LNCaP clone FGC (cell line): ENCODE measurements at places on chromosomes 4 and X.

DNA sequence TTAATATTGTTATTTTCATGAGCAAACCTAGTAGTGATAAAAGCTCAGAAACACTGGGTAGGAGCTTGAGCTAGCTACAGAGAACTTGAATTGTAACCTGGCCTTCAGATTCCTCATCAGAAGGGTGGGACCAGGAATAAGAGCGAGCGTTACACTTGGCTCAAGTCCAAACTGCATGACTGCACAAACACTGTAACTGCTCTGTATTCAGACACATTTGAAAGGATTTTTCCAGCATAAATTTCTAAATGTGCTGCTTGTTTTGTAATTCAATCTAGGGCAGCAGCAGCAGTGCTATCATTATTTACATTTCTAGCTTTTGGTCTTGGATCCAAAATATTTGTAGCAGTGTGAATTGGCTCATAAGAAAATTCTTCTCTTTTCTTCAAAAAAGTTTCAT, 133.0 kb upstream of the TMLHE start:
- DNase-seq: no peak

GRCh38 chr4:86977621-86978184, 42.9 kb downstream of the AFF1 start:
- no peak for DNase-seq

GRCh38 chr4:119765469-119765868, 136.9 kb upstream of the PDE5A start:
- DNase-seq: no peak

GRCh38 chr4:176034499-176034898, 31.1 kb upstream of the WDR17 start:
- DNase-seq: peak; percentile 15

DNA sequence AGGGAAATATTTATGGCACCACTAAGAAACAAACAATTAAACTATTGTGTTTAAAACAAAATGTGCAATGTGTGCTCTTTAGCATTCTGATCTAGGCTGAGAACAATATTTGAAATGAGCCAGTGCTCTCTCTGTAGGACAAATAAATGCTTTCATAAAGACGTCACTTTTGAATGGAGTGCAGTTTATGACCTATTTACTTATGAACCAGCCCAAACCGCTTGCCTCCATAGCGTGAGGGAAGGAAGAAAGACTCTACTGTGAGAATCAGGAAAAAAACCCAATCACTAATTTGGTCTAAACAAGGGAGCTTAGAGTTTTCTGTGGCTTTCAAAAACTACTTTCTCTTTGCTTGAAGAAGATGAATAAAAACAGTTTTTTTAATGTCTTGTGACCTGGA, 39.4 kb downstream of the SAT1 start:
- peak; percentile 66 for DNase-seq

DNA sequence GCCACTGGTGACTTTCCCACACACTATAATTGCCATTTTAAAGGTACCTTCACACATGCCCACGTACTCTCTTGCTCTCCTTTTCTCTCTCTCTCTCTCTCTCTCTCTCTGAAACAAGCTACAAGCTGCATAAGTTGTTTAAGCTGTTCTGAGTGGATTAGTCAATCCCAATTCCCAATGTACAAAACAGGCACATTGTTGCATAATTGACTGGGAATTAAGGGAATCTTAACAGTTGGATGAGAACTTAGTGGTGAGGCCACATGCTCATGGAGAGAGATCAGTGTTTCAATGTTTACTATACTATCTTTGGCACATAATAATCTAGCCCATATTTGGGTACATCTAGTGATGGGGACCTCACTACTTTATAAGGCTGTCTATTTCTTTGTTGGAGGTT, 123.3 kb downstream of the ARHGEF9 start:
- DNase-seq: no peak

GRCh38 chr4:38462367-38463055, 201.5 kb upstream of the KLF3 start:
- DNase-seq: no peak

GRCh38 chrX:150036181-150036580, 97.9 kb upstream of the EOLA2 start:
- peak; percentile 39 for DNase-seq

- no peak for DNase-seq
Observed at GRCh38 chr4:86944964-86945781, 10.4 kb downstream of the AFF1 start.

DNA sequence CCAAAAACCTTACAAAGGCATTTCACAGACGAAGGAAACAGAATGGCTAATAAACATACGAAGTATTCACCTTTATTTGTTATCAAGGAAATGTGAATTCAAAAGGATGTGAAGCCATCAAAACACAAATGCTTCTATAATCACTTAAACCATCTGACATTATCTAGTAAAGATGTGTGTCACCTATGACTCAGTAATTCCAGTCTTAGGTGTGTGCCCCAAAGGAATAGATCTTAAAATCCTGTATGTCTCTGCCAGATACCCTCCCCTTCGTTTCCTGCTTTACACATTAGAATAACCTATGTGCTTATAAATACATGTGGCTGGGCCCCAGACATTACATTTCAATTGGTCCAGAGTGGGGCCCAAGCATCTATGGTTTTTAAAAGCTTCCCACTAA, 41.8 kb upstream of the CEP135 start:
- no peak for DNase-seq

GRCh38 chr4:76997532-76997931, 48.0 kb downstream of the SEPTIN11 start:
- no peak for DNase-seq

- DNase-seq: no peak
Observed at GRCh38 chrX:51440365-51440764, 56.0 kb downstream of the NUDT11 start.

DNA sequence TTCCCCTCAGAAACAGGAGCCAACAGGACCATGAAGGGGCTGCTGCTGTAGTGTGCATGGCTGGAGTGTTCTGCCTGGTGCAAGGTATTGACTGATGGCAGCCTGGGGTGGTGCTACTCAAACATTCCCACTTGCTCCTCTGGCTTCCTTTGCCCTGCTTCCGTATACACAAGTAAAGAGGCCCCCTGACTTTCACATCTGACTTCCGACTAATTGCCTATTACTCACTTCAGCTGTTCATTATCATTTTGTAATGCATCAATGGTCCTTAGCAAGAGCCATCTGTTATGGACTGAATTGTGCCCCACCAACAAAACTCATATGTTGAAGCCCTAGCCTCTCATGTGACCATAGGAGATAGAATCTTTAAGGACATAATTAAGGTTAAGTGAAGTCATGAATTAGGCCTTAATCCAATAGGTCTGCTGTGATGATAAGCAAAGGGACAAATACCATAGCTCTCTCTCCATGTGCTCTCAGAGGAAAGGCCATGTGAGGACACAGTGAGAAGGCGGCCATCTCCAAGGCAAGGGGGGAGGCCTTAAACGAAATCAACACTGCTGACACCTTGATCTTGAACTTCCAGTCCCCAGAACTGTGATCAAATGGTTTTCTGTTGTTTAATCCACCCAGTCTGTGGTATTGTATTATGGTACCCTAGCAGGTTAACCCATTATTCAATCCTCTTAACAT, 122.5 kb upstream of the CLNK start:
- no peak for DNase-seq

DNA sequence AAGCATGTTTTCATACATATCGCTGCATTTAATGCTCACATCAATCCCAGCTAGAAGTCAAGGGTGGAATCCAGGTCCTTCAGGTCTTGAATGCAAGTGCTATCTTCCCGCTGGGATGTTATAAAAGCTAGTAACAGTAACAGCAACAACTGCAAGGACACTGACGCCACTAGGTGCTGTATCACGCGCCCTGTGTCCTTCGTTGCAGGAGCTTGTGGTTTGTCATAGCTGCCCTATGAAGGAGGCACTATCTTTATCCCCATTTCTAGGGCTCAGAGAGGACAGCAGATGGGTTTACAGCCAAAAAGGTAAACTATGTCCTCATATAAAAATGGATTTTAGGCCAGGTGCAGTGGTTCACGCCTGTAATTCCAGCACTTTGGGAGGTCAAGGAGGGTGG, 202.9 kb downstream of the NSUN7 start:
- no peak for DNase-seq

DNA sequence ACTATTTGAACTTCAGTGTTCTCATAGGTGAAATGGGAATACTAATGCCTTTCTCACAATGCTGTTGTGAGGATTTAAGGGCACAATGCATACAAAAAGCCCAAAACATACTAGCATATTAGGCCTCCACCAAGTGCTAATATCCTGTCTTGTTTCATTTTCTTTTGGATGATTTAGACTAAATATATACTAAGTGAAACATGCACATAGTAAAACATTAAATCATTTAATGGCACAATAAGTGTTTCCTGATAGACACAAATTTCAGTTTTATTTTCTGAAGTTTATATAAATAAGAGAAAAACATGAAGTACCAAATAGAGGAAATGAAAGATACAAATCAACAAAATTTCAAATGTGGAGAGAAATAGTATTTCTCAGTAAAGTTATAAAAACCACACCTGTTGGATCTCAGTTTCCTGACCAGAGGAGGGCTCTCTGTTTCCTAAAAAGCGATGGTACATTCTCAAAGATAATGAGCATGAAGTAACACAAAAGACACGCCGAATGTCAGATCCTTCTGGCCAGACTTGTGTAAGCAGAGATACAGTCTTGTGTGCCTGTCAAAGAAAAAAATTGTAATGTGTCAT, 25.1 kb downstream of the DDX60 start:
- no peak for DNase-seq

DNA sequence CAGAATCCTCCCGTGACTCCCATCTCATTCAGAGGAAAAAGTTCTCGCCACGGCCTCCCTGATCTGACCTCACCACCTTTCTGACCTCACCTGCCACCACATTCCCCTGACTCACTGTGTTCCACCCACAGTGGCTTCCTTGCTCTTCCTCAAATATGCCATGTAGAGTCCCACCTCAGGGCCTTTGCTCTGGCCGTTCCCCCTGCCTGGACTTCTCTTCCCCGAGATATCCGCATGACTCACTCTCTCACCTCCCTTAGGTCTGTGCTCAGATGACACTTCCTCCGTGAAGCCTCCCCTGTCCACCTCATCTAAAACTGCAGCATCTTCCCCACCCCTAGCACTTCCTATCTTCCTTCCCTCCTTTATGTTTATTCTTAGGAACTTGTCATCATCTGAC, 7.2 kb upstream of the TSPYL2 start:
- DNase-seq: no peak

- no peak for DNase-seq
Observed at GRCh38 chr4:140213116-140213515, 59.1 kb upstream of the MAML3 start.

DNA sequence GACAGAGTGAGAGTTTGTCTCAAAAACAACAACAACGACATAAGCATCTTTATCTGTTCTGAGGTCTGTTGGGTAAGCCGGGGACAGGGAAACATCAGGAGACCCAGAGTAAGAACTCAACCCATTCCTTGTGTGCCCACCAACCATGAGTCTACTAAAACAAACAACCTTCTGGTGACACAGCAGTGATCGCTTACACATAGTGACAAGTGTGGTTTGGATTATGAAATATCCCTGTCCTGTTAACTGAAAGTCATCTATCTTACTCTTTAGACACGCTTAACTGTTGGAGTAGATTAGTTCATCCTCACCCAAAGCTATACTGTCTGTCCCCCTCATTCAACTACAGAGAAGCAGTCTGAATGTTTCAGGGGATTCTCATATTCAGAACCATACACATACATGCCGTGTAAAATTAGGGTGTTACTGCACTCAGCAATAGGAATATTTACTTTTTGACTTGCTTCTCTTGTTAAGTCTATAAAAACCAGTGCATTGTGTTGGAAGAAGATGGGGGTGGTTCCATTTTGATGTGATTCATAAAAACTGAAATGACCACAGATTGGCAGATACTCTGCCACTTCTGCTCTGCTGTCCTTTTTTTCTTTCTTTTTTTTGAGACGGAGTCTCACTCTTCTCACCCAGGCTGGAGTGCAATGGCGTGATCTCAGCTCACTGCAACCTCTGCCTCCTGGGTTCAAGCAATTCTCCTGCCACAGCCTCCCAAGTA, 27.4 kb downstream of the PHKA2 start:
- DNase-seq: no peak

DNA sequence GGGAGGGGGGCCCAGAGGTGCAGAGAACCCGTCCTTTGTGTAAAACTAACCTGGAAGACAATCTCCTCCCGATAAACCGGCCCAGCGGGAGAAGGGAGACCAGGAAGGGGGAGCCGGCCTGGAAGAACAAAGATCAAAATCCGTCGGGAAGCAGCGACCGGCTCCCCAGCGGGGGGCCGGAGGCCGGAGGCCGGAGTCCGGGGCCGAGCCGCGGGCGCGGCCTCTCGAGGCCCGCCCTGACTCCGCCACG, 552 bp downstream of the ZDHHC9 start:
- DNase-seq: no peak

GRCh38 chrX:109709129-109709631, 23.9 kb downstream of the ACSL4 start:
- no peak for DNase-seq

DNA sequence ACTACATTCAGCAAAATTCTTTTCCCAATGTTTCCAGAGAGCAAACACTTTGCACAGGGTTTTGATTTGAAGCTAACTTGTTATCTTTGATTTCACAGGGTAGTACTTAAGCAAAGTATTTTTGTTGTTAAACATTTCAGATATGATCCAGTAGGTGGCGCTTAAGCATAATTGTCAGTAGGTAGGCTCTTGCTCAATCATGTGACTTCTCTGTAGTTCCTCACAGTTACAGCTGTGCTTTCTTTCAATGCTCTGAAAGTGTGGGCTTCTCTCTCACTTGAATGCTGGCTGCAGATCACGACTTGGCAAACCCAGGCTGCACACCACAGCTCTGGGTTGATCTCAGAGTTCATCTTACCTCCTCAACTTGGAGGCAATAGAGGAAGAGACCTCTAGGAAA, 1016.5 kb downstream of the SH3BGRL start:
- DNase-seq: peak; percentile 49

GRCh38 chr4:825063-825970, 612 bp downstream of the CPLX1 start:
- DNase-seq: no peak

DNA sequence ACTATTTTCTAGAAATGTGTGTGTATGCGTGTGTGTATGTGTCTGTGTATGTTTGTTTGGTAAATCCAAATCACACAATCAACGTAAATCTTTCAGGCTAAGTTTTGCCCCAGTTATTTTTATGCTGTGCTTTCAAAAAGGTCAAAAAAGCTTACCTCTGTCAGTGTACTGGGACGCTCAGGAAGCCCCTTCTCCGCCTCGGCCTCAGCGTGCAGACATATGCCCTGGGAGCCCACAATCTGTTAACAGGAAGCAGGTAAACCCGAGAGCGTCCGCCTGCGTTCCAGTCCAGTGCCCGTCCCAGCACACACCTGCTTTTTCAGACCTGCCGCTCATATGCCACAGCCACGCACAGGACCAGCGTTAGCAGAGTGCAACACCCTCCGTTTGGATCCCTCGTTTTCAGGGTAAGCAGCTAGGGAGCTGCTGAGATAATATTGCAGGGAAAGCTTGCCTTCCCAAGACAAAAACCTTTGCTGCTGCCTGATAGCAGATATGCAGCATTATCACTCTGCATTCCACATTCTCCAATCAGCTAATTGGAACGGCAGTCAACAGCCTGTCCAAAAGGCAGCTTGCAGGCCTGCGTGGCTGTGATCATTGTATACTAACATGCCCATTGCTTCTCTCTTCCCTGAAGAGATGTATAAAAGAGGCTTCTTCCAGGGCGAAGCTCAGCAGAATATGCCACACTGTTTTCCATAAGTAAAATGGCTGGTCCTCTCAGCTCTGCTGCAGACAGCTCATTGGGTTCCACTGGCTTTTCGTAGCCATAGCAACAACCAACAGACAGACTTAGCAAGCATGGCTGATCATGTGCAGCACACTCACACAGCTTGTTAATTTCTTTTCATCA, at the start of gene SORBS2:
Gene SORBS2 (minus strand): TSS at position 686 of the 856 bp plus-strand sequence. CDS start 121,623 bp downstream, outside the sequence.
- peak; percentile 53 for DNase-seq

- DNase-seq: no peak
Observed at GRCh38 chr4:37438564-37439279, 194.2 kb downstream of the NWD2 start.
